ENCODE measurements at places on chromosomes 4 and X.

DNA sequence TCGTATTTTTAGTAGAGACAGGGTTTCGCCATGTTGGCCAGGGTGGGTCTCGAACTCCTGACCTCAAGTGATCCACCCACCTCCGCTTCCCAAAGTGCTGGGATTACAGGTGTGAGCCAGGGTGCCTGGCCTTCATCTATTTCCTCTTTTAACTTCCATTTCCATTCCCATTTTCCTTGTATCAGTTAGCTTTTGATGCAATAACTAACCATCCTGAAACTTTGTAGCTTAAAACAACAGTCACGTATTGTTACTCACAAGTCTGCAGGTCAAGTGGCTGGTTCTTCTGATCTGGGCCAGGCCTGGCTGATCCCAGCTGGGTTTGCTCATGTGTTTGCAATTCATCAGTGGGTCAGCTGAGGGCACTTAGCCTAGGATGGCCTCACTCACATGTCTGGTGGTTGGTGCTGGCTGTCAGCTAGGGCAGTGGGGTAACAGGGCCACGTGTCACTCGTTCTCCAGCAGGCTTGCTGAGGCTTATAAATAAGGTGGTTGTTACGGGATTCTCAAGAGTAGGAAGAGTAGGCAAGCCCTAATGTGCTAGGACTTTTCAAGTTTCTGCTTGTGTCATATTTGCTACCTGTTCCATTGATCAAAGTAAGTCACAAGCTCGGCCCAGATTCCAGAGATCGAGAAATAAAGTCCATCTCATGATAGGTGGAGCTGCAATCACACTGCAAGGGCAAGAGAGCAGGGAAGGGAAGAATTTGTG is 88.2 kb downstream of the SOWAHB start:
- DNase-seq, result no peak

DNA sequence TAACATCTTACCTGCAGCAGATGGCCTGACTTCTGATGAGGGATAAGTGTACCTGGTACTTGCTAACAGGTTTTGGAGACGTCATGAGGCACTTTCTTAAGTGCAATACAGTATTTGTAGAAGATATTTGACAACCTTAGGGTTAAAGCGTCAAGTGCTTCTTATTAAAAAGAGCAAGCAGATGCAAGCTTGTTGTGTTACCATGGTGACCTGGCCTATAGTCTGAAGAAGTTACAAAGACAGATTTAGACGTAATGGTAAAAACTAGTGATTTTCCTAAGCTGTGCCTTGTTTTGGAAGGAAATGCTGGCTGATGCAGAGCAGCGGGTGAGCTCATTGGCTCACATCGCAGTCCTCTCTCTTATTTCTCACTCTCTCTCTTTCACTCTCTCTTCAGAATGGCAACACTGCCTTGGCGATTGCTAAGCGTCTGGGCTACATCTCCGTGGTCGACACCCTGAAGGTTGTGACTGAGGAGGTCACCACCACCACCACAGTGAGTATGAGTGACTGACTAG is 243.6 kb downstream of the ANK2 start:
- DNase-seq, result no peak

DNA sequence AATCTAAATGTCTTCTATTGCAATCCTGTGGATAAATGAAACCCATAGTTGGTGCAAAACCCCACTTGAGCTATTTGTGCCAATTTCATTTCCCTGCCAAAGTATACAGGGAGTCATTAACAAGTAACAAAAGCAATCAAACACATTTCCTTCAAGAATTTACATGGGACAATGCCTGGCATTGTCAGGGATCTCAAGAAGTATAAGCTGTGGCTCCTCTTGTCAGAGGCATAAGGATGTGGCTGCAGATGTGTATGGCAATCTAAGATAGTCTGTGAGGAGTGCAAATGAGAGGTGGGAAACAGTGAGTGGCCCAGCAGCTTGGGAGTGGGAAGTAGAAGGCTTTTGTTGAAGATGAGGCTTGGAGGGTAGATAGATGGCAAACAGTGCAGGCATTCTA is 58.0 kb upstream of the SCML1 start:
- no peak for DNase-seq

GRCh38 chr4:83112231-83112630 is 2.3 kb downstream of the PLAC8 start:
- no peak for DNase-seq

DNA sequence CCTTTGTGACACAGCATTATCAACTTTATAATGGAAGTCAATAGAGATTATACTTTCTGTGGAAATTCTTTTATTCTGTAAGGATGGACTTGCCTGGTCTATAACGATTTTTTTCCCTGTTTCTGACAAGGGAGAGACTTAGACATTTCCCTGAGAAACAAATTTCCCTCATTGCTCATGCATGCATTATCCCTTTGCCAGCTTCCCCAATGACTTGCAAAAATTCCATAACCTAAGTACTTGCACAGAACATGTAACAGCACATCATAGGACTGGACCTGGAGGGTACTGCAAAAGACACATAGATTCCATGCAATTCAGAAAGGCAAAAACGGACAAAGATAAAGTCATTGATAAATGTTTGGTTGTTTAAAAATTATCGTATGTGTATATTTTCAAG is 166.7 kb downstream of the FHIP1A start:
- DNase-seq, result no peak

- DNase-seq, result no peak
Measured at GRCh38 chr4:5928844-5929420, 36.0 kb upstream of the CRMP1 start.

DNA sequence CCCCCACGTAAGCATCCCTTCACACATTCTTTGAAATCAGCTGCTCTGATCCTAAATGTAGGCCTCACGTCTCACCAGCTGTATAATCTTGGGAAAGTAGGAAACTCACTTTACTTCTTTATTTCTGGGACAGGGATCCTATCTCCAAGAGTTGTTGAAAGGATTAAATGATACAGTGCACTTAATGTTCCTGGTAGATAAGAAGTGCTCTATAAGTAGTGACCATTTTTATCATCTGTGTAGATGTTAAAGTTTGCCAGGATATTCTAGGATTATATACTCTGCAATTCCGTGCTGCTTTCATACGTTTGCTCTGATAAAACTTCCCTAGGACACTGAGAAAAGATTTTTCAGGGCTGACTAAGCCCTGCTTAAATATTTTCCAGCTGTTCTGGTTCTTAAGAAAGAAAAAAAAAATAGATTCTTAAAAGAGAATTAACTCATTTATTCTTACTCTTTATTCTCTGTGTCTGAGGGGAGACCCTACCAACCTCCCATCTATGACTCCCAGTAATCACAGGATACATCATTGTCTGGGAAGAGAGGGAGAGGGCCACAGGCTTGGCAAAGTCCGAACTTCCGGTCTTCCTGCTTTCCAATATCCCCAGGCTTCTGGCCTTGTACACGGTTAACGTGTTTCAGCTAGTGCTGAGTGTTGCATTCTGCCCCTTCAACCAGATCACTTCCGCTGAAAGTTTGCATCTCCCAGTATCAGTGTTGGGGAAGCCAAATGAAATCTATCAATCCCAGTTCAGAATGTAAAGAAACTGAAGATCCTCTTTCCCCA is 269.2 kb downstream of the TRIML1 start:
- DNase-seq, result no peak

- no peak for DNase-seq
Measured at GRCh38 chr4:99529228-99529627, 18.4 kb downstream of the C4orf17 start.

GRCh38 chr4:151537687-151538086 is 128.7 kb downstream of the FHIP1A start:
- no peak for DNase-seq

Data from retina (tissue), 1 donor.